ENCODE measurements at places on chromosomes 2 and 18.

- no peak for DNase-seq
Observed at GRCh38 chr18:34802959-34803358, 92.9 kb downstream of the DTNA start.

DNA sequence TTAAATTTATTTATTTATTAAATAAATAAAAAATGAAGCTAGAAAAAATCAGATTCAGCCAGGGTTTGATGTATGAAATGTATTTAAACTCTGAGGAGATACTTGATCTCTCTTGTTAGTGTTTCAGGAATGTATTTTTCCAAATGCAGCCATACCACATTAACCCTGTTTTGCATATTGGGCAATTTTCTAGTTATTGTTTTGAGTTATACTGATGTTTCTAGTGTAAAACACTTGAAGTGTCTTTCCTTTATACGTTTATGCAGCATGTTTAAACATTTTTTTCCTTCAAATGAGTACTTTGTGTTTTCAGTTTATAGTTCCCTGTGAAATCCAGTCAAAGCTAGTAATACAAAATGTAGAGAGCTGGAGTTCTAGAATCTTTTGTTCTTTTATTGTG, 69.9 kb downstream of the WDR7 start:
- DNase-seq, result no peak

GRCh38 chr2:237290261-237290660, 123.7 kb downstream of the COL6A3 start:
- no peak for DNase-seq

GRCh38 chr18:57461652-57462269, 26.6 kb downstream of the ONECUT2 start:
- DNase-seq, result no peak

DNA sequence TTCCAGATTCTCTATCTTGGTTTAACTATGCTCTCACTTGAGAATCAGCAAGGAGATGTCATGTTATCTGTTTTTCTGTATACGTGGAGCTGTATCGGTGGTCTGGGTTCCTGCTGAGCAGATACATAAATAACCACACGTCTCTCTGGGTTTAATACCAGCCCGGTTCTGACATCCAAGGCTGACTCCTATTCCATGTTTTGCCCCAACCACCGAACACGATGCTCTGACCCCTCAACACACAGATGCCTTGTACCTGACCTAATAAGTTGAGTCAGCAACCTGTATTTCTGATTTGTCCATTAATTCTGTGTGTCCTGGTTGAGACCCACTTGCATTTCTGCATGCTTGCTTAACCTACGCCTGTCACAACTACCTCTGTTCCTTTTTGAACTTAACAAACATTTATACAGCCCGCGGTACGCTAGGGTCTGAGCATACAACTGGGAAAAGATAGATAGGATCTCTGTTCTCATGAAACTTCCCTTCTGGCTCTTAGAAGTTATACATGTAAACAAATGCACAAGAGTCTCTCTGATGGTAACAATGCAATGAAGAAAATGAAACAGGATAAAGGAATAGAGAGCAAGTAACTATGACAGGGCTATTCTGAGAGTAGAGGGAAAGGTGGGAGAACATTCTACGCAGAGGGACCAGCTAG, 480.4 kb downstream of the PARD3B start:
- DNase-seq, result no peak

DNA sequence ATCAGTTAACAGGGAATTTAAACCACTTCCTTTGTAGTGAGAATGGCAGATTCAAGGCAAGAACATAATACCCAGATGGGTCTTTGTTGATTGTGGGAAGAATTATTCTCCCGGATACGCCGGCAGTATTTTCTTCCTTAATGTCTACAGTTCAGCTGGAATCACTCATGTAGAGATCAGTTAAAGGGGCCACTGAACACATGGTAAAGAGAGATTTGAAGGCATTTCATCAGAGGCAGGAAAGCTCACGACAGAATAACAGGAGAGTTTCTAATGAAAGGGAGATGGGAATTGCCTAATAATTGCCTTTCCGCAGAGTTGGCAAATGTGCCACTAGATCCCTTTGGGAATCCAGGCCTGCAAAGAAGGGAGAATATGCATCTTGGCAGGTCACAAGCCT, 327.7 kb upstream of the ZNF804A start:
- no peak for DNase-seq

DNA sequence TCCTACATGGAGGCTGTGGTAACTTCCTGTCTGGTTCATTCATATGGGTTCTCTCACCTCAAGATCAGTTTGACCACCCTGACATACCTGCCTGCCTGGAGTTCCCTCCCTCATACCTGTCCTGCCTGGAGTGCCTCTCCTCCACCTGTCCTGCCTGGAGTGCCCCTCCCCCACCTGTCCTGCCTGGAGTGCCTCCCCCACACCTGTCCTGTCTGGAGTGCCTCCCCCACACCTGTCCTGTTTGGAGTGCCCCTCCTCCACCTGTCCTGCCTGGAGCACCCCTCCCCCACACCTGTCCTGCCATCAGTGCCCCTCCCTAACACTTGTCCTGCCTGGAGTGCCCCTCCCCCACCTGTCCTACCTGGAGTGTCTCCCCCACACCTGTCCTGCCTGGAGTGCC, 461.9 kb downstream of the PTPRM start:
- no peak for DNase-seq

GRCh38 chr2:143157001-143157400, 27.8 kb downstream of the ARHGAP15 start:
- DNase-seq, result no peak

DNA sequence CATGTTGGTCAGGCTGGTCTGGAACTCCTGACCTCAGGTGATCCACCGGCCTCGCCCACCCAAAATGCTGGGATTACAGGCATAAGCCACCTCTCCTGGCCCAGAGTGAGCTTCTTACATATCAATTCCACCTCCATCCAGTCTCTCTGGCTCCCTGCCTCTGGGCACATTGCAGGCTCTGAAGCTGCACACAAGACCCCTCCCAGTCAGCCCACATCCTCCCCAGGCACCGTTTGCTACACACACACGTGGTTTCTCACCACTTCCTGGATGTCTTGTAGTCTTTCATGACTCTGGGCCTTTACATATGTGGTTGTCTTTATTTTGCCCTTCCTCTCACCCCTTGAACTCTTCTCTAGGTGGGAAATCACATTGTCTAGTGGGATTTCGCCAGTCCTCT, 64.0 kb upstream of the CABLES1 start:
- peak; percentile 94 for DNase-seq

DNA sequence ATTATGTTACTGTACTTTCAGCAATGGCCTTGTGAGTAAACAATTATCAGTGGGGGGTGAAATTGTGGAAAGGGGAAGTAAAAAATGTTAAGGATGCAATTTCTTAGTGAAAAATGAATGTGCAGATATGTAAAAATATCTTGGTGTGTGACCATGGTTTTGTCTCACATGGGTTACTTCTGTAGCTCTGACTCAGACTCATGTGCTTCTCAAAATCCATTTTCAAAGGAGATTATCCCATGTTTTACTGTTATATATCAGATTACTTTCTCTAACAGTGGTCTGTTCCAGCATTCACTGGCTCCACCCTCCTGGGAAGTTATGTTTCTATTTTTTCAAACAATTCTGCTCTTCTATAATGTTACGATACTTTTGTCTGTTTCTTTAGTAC, 298.2 kb upstream of the COL3A1 start:
- DNase-seq, result no peak

- DNase-seq, result no peak
Observed at GRCh38 chr2:217918308-217919024, 84.3 kb downstream of the TNS1 start.

DNA sequence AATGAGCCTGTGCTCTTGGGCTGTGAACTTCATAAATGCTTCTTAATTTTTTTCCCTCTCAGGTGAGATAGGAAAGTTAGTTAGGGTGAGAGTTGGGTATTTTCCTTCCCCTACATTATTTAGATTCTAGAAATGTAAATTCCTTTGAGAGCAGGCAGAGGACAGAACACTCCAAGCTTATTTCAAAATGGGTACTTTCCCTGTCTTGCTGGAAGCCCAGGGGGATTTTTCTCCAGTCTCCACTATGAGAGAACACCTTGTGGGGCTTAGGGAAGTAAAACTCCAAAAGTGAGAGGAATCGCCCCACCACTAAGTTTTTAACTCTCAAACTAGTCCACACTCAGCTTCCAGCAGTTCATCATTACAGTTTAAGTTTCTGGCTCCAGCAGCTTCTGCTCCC, 253.2 kb upstream of the CTAGE1 start:
- no peak for DNase-seq

GRCh38 chr2:138811431-138811830, 31.2 kb upstream of the NXPH2 start:
- no peak for DNase-seq

DNA sequence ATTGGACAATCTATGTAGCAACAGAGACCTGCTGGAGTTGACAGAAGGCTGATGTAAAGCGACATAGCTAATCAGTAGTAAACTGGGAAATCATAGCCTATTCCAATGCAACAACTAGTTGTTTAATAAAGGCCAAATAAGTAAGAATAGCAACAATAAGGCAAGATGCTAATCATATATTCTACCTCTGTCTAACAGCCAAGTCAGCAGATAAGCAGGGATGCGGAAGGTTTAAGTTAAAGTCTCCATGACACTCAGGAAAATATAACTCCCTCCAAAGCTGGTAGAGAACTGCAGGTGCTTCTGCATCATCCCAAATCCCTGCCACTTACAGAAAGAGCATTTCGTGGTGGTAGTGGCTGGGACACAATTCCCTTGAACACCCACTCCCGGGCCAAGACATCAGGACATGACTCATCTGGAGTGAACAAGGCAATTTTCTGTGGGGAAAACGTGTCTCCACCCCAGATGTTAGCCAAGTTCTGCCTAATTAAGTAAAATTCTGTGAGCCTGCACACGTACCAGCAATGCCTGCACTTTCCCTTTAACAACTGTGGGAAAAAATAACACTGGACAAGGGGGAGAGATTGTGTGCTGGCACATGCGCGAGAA, 413.6 kb upstream of the ID2 start:
- DNase-seq, result no peak

DNA sequence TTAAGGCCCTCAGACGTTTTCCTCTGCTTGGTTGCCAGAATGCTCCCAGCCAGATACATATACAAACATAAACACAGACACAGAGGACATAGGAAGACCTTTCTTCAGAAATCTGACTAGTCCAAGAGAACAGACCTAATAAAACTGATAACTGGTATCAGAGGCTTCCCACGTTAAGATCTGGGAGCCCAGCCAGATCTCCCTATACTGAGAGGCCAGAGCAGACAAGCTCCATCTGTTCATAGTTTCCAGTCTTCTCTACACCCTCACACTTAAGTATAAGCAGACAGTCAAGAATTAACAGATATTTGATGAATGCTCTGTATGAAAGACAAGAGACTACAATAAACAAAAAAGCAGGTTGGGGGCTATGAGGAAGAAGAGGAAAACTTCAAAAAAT, 240.5 kb upstream of the CHAC2 start:
- DNase-seq, result no peak

Data from KBM-7 (cell line).